ENCODE measurements at places on chromosomes 4 and X. TPM values are rescaled to one million over a fixed set of nuclear protein-coding genes. Genes with fewer than 3 reads are reported as not detected.

LEF1 gene
- 0.63 TPM for total RNA-seq

GPR50 gene
- total RNA-seq, result not detected

CRMP1 gene
- not detected for total RNA-seq

LANCL3 gene
- 0.18 TPM for total RNA-seq

SMIM14 gene
- total RNA-seq, result 122 TPM

IGSF1 gene
- total RNA-seq, result 0.09 TPM

MAGEC1 gene
- not detected for total RNA-seq

RELL1 gene
- 21.3 TPM for total RNA-seq

NLGN3 gene
- total RNA-seq, result 1.5 TPM
